ENCODE measurements at places on chromosomes 3 and 15.

GRCh38 chr3:17258823-17259436 lies 374.2 kb downstream of the PLCL2 start:
- DNase-seq: no peak

DNA sequence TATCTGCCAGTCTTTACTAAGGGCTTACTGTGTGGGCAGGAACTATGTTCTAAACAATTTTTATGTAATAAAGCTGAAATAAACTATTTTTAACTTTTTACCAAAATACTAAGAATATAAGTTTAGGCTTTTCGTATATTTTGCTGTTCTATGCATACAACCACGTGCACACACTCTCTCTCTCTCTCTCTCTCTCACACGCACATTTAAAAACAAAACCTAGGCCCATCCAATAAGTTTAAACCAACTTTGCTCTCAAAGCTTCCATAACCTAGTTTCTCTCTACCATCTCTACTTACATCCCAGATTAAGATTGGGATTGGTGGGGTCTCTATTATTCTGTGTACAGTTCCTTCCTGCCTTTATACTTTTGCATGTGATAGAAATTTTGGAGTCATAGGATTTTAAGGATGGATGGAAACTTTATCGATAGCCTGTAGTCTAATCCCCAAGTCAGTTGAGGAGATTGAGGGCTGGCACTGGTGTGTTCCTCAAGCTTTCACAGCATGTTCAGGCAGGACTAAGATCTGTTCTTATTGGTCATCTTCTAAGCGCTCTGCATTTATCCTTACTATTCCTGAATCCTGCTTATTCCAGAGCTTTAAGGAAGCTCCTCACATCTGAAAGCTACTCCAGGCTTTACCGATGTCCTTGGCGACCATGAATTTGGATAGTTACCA lies 1.8 kb downstream of the GPR171 start:
- DNase-seq: no peak

GRCh38 chr3:111143-112069 lies 85.2 kb upstream of the CHL1 start:
- no peak for DNase-seq

GRCh38 chr15:70121624-70122302 lies 24.0 kb upstream of the TLE3 start:
- peak; percentile 94 for DNase-seq

GRCh38 chr15:83559310-83559966 lies 94.5 kb upstream of the ADAMTSL3 start:
- DNase-seq: no peak

DNA sequence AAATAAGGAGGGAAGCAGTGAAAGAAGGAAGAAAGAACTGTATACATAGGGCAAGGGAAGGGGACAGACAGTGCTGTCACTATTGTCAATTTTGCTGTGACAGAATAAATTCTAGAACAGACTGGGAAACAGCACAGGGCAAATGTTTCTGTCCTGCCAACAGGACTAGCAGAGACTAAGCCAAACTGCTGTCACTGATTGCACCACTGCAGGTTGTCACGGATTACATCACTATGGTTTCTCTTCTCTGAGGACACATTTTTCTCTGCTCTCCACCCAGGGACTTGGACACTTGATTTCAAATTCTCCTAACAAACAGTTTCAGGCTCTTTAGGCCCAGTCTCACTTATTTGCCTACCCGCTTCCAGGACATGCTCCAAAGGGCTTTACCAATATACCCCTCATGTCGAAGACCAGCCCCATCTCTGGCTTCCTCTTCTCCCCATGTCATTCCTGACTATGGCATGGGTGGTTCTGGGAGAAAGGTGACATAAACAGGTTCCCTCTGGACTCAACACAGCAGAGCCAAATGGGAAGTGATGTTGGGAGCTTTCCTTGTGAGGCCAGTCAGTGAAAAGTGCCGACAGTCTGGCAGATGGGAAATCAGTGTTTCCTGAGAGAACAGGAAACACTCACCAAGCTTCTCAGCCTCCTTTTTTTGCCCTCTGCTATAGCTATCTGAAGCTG lies 70.2 kb upstream of the ST3GAL6 start:
- DNase-seq: no peak

- no peak for DNase-seq
Observed at GRCh38 chr15:57575363-57575762, 16.3 kb upstream of the MYZAP start.

DNA sequence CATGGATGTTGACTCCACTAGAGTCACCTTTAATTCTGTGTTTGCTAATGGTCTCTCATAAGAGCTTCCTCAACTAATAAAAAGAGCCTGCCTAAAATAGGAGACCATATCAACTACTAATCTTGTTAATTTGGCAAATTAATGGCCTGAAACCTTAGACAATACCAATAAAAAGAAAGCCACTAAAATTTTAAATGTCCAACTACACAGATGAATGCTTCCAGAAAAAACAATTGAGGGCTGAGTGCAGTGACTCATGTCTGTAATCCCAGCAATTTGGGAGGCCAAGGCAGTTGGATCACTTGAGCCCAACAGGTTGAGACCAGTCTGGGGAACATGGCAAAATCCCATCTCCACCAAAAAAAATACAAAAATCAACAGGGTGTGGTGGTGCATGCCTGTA lies 230.9 kb downstream of the NSUN3 start:
- no peak for DNase-seq

GRCh38 chr3:69282181-69282580 lies 103.7 kb downstream of the FRMD4B start:
- DNase-seq: no peak

DNA sequence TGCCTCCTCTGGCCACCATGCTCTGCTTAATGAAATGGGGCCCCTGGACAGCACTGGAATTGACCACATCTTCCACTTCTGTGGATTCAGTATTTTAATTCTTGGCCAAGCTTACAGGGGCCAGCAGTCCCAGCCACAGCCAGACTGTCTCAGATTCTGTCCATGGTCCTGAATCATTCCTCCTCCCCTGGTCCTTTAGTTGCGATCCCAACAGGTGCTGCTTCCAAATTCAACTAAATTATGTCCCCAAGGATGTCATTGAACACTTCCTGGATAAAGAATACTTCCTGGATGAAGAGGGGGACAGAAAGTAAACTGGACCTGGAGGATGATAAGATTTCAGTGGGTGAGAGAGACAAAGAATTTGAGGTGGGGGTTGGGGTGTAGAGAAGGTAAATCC lies 111.1 kb upstream of the FOXB1 start:
- DNase-seq: no peak

DNA sequence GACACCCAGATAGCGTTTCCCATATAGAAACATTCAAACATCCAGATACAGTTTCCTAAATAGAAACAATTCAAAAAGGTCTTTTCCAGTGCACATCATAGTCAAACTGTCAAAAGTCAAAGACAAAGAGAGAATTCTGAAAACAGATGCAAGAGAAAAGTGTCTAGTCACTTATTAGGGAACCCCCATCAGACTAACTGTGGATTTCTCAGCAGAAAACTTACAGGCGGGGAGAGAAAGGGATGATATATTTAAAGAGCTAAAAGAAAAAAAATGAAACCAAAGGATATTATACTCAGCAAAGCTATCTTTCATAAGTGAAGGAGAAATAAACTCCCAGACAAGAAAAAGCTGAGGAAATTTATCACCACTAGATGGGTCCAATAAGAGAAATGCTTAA lies 22.3 kb upstream of the CX3CR1 start:
- no peak for DNase-seq

- DNase-seq: no peak
Observed at GRCh38 chr3:190169877-190170276, 49.2 kb upstream of the P3H2 start.

DNA sequence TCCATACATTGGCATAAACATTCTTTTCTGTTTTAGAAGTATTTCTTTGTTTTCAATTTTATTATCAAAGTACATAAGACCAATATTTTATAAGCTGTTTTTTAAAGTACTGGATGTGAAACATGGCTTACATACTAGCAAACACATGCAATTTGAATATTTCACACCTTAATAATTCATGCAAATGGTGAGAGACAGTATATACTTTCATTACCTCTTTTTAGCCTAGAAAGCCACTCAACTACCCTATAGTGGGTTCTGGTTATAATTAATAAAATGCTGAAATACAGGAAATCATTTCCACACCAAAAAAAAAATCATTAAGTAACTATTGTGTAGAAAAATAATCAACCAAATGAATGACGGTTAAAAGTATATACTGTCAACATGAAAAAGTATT lies 38.5 kb upstream of the MELTF start:
- no peak for DNase-seq

DNA sequence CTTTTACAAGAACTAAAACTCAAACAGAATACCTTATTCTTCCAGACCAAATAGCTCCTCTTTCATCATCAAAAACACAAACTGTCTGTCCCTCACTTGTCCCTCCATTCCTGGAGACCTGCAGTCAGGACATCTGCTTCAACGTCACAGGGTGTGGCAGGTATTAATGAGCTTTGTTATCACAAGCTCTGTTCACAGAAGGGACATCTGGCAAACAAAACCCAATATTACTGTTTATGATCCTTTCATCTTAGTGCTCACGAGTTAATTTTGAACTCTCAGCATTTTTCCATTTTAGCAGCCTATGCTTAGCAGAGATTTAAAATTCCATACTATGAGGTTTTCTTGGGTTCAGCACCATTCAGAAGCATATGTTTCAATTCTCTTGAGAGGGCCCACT lies 32.9 kb downstream of the AP3S2 start:
- no peak for DNase-seq

DNA sequence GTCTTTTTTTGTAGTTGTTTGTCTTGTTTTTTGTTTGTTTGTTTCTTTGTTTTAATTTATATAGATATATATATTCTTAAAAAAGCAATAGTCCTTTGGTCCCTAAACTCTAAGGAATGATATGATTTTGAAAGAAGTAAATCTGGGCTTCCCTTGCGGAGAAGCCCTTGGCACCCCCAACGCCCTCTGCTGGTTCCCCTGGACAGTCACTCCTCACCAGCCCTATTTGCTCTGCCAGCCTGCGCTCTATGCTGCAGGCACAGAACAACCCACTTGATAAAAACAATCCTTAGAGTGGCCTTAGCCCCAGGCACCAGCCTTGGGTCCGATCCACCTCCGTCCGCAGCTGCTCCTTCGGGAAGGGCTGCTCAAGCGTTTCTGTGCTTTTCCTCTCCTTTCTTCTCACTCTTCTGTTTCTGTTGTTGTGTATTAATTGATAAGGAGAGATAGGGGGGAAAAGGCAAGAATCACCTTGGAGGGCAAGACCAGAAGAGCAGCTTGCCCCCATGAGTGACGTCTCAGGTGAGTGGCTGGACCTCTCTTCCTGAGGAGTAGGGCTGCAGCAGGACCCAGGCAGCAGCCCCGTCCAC lies 13.7 kb upstream of the PARP6 start:
- DNase-seq: peak; percentile 85

DNA sequence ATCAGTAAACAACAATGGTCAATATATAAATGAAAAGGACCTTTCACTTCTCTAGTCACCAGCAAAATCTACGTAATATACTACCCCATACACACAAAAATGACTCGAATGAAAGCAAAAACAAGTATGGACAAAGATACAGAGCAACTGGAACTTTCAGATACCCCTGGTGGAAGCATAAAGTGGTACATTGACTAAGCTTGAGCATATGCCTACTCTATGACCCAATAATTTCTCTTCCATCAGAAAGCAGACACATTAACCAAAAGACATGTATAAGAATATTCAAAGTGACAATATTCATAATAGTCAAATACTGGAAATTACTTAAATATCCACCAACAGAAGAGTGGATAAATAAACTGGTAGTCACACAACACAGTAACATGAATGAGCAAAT lies 86.0 kb downstream of the EFL1 start:
- no peak for DNase-seq

DNA sequence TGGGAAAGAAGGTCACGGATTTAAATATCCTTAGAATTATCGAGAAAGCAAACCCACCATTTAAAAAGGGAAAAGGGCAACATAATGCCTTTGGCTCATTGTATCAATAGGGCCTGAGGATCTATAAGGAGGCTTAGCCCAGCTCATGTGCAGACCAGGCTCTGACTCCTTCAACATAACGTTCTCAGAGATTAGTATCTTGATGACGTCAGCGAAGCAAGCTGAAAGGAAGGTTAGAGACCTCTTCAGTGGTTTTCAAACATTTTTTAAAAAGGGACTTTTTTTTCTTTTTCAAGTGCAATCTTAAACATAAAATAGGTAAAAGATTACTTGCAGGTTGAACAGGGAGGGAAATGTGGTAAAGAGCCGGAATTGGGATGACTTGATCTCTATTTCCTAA lies 463.9 kb upstream of the ADAMTS9 start:
- DNase-seq: no peak

- DNase-seq: no peak
Observed at GRCh38 chr15:87610366-87610765, 646.2 kb downstream of the NTRK3 start.

GRCh38 chr3:35383216-35383615 lies 256.1 kb upstream of the ARPP21 start:
- DNase-seq: no peak

DNA sequence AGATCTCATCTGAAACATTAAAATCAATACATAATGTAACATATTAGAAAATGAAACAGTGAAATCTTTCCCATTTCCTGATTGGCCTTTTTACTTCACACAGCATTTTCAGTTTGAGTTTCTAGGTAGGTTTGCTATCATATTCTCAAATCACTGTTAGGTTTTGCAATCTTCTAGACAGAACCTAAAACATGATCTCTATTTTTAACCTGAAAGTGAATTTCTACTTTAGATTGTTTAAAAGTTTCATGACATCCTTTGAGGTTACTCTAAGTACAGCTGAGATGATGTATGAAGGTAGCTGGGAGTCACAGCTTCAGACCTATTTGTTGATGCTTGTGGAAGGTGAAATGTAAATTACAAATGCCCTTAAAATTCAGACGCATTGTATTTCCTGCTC lies 118.4 kb upstream of the GPR149 start:
- no peak for DNase-seq

DNA sequence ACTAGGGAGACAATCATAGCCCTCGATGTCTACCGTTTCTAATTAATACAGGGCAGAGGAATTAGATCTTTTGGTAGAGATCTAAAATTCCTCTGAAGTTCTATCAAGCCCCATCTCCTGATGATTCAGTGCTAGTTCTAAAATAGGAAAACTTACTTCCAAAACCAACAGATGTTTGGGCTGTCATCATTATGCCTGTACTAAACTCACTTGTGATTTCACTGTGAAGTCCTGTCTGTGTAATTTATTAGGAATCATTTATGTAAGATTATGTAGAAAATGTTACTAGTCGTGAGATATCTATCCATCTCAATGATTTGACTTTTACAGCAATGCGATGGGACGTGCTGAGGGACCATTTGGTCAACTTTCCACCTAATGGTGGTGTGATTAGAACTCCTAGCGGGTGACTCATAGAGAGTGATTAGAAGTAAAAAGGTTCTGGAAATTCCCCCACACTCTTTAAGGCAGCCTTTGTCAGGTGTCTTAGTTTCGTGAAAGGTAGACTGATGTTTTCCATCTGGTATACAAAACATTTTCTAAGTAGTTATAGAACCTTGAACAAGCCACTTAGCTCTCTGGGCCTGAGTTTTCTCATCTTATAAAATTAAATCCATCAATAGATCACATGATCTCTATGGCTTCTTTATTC lies 34.2 kb downstream of the LIPC start:
- DNase-seq: no peak

DNA sequence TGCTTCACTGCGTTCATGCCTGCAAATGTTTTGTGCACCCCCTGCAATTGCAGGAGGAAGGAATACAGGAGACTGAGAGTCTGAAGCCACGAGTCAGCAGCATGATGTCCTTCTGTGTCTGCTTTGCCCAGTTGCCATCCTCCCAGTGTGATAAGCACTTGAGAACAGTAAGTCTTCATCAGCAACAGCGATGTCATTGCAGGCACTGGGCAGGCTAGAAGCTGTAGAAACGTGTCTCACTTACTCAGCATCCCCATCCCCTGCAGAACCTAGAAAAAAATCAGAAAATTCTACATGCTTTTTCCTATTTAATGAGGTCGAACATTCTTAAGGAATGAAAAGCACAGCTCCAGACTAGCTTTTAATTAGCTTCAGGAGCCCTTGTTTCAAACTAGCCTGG lies 156.5 kb upstream of the LPP start:
- DNase-seq: no peak

Data from posterior vena cava (tissue), 2 donors.